Activated T-helper 2 cell treated with anti-CD3 and anti-CD28 coated beads, Interferon-gamma antibody, Interleukin-2, Interleukin-4, amounts not matched to agents 10 μg/mL and 5 μg/mL and 100 μg/mL, durations not matched to agents 14 hours and 24 hours and 36 hours (primary cell): ENCODE measurements at places on chromosomes 7 and 10.

- no peak for DNase-seq
Observed at GRCh38 chr7:107495516-107495915, 25.7 kb downstream of the GPR22 start.

DNA sequence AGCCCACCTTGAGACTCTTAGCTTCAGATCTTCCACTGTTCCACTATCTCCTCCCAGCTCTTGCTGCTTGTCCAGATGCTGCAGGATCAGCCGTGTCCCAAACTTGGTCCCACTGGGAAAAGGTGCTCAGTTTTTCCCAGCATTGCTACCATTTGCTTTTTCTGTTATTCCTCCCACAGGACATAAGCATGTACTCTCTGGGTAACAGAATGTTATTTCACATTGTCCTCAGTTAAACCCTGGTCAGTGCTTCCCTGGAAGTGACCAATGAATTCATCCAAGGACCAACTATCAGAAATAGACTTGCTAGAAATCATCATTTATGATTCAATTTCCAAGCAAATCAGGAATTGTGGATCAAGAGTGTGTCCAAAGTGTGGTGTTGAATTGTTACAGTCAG, 179.2 kb upstream of the ZNF32 start:
- DNase-seq, result no peak

DNA sequence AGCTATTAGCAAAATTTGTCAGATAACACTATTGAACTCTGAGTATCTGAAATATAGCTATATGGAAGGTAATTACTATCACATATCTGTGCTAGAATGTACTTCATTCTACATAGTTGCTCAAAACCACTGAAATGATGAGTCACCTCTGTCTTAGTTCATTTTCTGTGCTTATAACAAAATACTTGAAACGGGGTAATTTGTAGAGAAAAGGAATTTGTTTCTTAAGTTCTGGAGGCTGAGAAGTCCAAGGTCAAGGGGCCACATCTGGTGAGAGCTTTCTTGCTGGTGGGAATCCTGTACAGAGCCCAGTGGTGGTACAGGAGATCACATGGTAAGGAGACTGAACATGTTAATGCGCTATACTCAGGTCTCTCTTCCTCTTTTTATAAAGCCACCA, 41.9 kb upstream of the TNKS2 start:
- DNase-seq, result no peak

DNA sequence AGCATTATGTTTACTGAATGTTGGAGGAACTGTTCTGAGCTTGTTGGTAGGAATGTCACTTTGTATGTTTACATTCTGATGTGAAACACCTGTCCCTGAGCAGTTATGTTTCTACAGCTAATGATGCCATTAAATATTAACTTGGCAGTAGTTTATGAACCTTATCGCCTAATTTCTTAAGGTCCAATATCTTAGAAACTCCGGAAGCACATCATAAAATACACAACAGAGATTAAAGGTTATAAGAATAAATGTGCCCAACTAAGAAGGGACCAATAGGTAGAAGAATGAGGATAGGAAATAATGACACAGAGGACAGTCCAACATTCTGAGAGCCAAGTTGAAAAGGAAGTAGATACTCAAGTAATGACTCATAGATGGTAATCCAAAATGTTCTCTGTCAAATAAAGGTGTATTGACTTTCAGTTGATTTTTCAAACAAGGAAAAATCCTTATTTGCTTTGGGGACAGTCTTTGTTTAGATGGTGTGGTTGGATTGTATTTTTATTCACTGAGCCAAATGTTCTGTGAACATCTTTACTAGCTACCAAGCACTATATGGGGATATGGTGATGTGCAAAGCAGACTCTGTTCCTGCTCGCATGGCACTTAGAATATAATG, 31.9 kb downstream of the LCOR start:
- DNase-seq, result no peak

DNA sequence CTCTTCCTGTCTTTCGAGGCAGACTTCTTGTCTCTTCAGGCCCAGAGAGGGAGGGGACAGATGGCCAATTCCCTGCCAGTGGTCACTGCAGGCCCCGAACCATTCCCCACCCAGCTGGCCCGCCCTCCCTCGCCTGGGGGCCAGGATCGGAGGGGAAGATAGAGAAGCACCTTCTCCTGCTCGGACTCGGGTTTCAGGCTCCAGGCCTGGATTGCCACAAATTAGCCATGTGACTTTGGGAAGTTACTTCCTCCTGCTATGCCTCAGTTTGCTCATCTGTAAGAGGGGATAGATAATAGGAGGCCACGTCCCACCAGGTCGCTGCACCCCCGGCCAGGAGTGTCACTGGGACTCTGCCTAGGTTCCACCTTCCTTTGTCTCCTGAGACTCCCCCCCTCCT, 24.8 kb upstream of the PPP2R2D start:
- no peak for DNase-seq

DNA sequence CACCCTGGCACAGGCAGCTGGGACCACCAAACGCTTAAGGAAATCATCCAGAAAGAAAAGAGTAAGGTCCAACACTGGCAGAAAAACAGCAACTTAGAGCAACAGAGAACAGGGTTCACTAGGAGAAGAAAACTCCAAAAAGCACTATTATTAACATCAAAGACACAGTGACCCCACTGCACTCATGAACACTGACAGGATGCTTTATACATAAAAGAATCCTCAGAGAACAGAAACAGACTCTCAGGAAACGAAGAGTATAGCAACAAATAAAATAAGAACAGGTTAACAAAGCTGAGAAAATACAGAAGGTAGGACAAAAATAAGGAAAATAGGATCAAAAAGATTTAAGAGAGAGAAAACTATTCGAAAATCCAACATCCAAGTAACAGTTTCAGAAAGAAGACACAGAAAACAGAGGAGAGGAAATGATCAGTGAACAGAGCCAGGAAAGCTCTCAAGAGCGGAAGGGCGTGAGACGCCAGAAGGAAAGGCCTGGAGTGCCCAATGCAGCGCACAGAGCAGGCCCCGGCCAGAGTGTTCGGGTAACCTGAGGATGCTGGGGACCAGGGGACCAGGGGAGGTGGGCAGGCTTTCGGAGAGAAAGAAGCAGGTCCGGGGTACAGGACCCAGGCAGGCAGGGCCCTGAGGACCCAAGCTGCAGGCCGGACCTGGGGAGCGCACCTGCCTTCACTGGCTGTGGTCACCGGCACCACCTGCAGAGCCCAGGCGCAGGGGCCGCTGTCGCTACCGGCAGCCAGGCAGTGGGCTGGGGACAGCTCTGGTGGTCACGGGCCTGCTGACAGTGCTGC, 258.2 kb downstream of the MAD1L1 start:
- DNase-seq, result no peak

DNA sequence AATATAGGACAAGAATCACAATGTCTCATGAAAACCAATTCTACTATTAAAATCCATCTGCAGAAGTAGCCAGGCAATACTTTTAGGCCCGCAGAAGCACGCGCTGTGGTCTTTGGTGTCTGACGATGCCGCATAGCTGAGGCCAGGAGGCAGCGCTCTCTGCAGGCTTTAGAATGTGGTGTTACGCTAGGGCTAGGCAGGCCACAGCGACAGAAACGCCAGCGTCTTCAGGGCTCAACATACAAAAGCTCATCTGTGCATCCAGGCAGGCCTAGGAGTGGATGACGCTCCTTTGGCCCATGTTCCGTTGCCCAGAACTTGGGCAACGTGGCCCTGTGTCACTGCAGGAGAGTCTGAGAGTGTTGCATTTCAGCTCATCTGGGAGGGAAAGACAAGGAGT, 601.1 kb upstream of the FOXK1 start:
- DNase-seq, result no peak

DNA sequence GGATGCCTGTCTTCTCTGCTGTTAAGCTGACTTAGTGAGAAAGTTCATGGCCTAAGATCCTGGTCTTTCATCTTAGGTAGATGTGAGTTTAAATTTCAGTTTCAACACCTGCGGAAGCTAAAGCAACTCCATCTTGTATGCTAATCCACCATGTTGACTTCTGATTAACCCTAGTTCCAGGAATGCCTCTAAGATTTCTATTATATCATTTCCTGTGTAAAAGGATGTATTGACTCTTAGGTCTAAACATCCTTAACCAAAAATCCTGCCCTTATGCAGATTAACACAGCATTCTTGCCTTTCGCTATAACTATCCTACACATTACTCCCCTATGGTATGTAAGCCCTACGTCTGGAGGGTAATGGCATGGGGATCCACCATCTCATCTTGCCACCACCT, 94.4 kb upstream of the CCDC6 start:
- no peak for DNase-seq

DNA sequence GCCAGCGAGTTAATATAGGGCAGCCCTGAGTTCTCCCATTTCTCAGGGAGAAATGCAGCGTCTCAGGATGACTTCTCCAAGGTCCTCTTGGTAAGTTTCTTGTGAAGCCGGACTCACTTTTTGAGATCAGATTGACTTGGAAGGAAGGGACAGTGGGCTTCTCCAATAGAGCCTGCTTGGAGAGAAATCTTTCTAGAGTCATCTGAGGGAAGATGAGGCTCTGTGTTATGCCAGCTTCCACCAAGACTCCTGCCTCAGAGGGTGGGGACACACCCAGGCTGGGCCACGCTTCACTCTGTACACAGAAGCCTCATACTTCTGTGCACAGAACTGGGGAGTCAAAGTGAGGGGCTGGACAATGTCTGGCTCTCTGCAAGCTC, 5.6 kb downstream of the C10orf105 start:
- DNase-seq, result no peak
